ENCODE measurements at places on chromosomes 4 and X.
A peak's percentile ranks its signal among the peaks of the same experiment; 100 is the strongest.

- H3K4me3 ChIP-seq = no peak overlapping the region
- peaks cover 19% of the 10 kb centered on the region for H3K4me1 ChIP-seq
- no peak overlapping the region for H3K27ac ChIP-seq
- no peak for DNase-seq
- no peaks in the 10 kb centered on the region for H3K27me3 ChIP-seq
- H3K36me3 ChIP-seq = no peaks in the 10 kb centered on the region
Measured at GRCh38 chr4:105327222-105327621, 146.6 kb downstream of the PPA2 start.

DNA sequence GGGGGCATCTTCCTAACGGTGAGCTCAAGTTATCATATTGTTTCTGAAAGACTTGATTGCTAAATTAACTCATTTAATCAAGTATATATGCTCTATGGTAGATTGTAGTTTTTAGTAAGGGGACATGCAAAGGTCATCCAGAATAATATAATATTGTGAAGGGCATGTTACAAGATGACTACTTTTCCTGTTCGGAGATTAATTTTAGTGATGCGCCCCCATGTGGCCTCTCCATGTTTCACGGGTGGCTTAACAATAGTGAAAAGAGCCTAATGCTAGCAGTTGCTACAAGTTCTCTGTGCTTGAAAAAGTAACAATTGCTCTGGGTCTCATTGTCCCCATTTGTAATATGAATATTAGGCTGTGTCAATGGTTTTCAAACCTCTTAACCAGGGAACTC lies 12.2 kb downstream of the SMPX start:
- no peak overlapping the region for H3K4me3 ChIP-seq
- DNase-seq = peak; percentile 50
- no peaks in the 10 kb centered on the region for H3K4me1 ChIP-seq
- H3K36me3 ChIP-seq = no peaks in the 10 kb centered on the region
- H3K27ac ChIP-seq = no peak overlapping the region

DNA sequence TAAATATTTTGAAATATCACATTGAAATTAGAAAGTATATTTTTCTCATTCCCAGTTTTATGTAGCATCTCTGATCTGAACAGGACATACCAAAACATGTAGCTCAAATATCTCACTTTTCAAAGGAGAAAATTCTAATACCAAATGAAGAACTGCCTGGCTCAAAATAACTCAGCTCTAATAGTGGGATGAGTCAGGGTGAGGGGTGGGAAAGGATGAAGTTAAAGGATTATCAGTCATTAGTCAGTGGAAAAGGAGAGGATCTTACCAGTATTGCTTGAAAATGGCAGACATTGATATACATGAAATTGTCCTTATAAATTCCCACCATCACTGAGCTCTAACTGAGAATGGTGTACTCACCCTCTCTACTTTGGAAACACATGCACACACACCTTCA lies 803.2 kb downstream of the RAPGEF2 start:
- H3K36me3 ChIP-seq = no peaks in the 10 kb centered on the region
- H3K27me3 ChIP-seq = no peaks in the 10 kb centered on the region
- no peak for DNase-seq

DNA sequence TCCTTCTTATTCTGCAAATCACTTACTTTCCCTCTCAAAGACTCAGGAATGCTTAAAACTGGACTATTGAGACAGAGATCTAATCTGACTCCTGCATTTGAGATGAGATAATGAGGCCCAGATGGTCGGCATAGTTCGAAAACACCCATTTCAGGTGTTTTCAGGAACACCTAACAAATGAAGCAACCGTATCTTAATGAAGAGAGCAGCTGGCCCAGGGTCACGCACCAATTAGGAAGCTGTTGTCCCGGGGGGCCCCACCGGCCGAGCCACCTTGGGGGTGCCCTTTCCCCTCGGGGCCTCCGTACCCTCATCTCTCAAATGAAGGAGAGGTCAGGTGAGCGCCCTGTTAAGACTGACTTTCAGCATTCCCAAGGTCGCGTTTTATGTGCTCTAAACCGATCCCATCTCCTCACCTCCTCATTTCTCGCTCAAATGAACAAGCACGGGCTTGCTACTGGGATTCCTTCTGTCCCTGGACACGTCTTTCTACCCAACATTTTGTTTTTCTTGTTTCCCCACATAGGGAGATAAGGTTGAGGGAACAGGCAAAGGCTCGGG lies 824 bp downstream of the LRPAP1 start:
- peak overlapping the region; percentile 100 for H3K4me3 ChIP-seq
- peaks cover 46% of the 10 kb centered on the region for H3K36me3 ChIP-seq
- H3K27me3 ChIP-seq = peaks cover 6% of the 10 kb centered on the region
- H3K27ac ChIP-seq = peak overlapping the region; percentile 74

DNA sequence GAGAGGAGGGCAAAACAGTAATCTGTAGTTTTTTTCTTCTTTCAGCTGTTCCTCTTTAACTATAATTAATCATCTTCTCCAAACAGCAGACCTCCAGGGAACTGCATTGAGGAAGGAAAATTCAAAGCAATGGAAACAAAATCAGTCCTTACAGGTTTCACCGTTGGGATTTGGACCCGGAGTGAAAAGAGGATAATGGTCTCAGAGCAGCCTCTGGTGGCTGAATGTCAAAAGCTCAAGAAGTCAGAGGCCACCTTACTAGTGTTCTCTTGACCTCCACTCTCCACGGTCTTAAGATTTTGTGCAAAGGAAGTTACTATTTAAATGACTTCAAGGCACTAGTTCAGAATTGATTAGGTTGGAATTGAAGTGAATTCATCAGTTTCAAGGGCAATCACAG lies 16.0 kb upstream of the MID1 start:
- no peaks in the 10 kb centered on the region for H3K4me1 ChIP-seq
- DNase-seq = no peak
- peaks cover 29% of the 10 kb centered on the region for H3K27me3 ChIP-seq
- H3K27ac ChIP-seq = no peak overlapping the region
- H3K4me3 ChIP-seq = no peak overlapping the region
- no peaks in the 10 kb centered on the region for H3K36me3 ChIP-seq

- no peak overlapping the region for H3K4me3 ChIP-seq
- H3K36me3 ChIP-seq = no peaks in the 10 kb centered on the region
- H3K27ac ChIP-seq = no peak overlapping the region
- no peak for DNase-seq
Measured at GRCh38 chrX:26411045-26411444, 195.1 kb downstream of the MAGEB5 start.

DNA sequence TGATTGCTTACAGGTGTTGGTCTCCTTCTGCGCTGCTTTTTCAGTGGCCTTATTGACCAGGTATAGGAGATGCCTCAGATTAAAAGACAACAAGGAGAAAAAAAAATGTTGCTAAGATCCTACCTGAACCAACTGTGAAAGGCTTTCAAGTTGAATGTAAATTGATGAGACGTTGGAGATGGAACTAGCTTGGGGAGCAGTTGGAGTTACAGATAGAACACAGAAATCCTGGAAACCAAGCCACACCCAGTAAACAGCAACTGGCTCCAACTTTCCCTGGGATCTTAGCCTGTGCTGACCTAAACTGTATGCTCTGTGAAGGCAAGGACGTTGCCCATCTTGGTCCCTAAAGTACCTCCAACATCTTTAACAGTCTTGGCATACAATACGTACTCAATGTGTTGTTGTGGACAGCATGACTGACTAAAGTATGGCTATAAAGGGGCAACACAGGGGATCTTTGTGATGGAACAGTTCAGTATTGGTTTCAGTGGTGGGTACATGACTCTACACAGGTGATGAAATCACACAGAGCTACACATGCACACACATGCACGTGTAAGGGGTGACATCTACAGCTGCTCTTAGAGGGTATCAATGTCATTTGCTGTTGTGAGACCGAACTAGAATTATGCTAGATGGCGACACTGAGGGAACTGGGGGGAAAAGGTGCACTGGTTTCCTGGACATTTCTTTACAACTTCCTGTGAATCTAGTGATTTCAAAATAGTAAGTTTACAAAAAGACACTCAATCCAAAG lies 22.3 kb downstream of the GAB3 start:
- no peak overlapping the region for H3K4me3 ChIP-seq
- no peaks in the 10 kb centered on the region for H3K36me3 ChIP-seq

DNA sequence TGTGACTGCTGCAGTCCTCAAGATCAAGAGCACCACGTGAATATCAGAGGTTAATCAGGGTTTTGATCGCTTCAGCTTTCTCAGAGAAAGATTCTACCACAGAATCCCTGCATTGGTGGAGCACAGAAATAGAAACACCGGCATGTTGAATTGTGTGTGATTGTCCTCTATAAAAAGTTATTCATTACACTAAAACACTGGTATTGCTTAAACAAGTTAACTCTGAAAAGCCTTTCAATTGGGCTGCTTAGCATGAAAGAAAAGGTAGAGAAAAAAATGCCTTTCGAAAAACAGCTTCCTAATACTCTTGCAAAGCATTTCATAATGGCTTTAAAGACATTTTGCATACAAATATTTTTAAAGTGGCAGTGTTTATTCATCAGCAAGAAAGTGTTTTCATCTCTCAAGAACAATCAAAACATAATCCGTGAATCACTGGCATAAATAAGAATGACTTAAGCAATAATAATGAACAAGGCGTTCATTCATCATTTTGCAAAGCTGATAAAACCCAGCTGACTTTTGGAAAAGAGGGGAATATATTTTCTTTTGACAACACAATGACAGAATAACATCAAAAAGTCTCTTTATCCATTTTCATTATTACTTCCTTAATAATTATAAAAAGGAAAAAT lies 61.1 kb downstream of the HELT start:
- H3K27ac ChIP-seq = no peak overlapping the region
- H3K36me3 ChIP-seq = no peaks in the 10 kb centered on the region

DNA sequence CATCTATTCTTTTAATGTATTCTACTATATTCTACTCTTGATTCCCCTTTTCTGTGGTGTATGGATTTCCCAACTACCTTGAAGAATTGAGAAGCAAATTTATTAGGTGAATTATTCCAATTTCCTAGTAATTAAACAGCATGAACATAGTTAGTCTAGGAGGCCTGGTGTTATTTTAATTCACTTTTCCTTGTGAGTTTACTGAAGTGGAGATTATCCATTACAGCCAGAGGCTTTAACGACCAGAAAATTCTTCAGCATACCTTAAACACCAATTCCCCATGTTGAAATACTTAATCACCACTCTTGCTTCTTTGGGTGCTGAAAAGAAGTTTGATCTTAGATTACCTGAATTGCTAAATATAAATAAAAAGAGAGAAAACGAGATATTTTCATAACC lies 29.4 kb downstream of the FAT4 start:
- peaks cover 2% of the 10 kb centered on the region for H3K27me3 ChIP-seq
- no peak overlapping the region for H3K4me3 ChIP-seq
- no peaks in the 10 kb centered on the region for H3K36me3 ChIP-seq
- no peaks in the 10 kb centered on the region for H3K4me1 ChIP-seq
- no peak overlapping the region for H3K27ac ChIP-seq
- no peak for DNase-seq

- H3K4me3 ChIP-seq = no peak overlapping the region
- peaks cover 22% of the 10 kb centered on the region for H3K4me1 ChIP-seq
- H3K27ac ChIP-seq = peak overlapping the region; percentile 1
Measured at GRCh38 chr4:159298502-159298901, 195.6 kb downstream of the RAPGEF2 start.

DNA sequence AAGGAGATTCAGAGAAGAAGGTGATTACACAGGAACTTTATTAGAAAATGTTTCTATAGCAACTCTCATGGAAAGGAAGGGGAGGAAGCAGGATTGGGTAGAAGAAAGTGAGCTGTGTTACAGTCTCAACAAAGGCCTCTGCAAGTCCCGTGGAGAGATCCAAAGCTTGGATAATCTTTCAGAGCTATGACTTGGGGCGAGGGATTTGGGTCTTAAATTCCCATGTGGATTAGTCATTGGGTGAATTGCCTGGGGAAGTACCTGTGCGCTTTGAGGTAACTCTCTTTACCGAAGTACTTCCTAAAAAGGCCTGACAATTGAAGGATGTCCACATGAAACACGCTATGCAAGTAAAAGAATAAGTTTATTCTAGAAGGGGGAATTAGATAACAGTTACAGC lies 133.8 kb upstream of the ANKRD50 start:
- no peak overlapping the region for H3K4me3 ChIP-seq
- no peaks in the 10 kb centered on the region for H3K4me1 ChIP-seq
- DNase-seq = no peak
- no peak overlapping the region for H3K27ac ChIP-seq
- H3K36me3 ChIP-seq = no peaks in the 10 kb centered on the region

DNA sequence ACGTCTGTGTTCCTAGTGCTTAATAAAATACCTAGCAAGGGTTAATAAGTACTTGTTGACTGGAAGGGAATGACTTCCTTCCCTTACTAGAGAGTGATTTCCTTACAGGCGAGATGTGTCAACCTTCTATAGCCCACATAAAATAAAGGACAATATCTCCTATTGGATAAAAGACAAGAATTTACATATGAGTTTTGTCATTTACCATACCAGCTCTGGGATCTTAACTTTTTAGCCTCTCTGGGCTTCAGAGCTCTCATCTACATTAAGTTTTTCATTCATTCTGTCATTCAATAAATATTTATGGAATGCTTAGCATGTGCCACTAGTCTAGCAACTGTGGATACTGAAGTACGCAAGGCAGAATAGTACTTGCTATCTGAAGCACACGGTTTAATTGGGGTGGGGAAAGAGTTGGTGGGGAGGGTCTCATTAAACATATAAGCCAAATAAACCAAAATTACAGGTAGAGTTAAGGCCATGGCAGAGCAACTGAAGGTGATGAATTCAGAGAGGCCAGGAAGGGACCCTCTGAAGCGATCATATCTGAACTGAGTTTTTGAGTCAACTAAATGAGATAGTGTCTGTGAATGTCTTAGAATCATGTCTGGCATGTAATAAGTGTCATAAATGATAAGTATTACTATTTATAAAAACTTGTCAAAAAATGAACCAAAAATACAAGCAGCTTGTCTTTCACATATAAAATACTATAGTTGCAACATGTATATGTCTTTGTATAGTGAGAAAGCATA lies 91.6 kb upstream of the BMP2K start:
- DNase-seq = no peak
- no peak overlapping the region for H3K27ac ChIP-seq
- H3K4me3 ChIP-seq = no peak overlapping the region
- H3K36me3 ChIP-seq = no peaks in the 10 kb centered on the region
- no peaks in the 10 kb centered on the region for H3K4me1 ChIP-seq

DNA sequence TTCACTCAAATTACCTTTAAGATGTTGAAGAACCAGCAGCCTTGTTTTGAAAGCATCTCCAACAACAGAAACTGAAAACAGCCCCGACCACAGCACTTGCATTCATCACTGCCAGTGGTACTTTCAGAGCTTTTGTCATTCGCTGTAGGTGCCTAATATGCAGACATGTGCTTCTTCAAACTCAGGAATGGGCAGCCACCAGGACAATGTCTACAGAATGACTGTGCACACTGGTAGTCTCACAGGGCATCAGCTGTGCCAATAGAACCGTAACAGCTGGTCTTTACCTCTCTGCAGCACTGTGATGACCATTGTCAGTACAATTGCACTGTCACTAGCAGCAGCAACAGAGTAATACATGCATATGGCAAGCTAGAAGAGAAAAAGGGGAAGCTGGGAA lies 1149.7 kb downstream of the STPG2 start:
- no peak overlapping the region for H3K4me3 ChIP-seq
- H3K27me3 ChIP-seq = no peaks in the 10 kb centered on the region
- H3K4me1 ChIP-seq = no peaks in the 10 kb centered on the region
- DNase-seq = no peak
